ENCODE measurements at places on chromosomes 6 and 20.

DNA sequence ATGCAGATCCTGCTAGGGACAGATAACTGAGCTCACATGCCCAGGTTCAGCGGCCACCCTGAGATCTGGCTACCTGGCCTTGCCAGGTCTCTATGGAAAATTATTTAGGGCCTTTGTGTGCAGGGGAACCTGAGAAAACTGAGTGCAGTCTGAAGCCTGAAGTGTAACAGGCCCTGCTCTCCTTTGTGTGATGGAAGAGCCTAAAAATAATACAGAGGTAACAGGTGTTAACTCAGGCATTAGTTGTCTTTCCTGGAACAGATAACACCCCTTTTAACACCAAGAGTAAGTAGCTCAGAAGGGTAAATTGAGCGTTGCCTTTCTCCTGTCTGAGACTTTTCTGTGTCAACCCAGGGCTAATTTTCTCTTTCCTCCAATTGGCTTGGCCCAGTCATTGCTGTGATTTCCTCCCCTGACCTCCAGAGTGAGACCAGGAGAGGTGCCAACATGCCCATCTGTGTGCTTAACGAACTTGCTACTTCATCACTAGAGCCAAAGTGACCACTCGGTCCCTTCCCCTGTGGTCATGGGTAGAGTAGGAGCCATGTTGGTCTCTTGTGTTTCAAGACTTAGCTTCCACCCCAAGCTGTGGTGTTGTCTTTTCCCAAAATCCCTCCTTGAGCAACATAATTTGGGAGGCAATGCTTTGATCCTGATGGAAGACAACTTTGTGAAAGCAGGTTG, 304.4 kb upstream of the JAG1 start:
- no peak for DNase-seq

GRCh38 chr6:50720623-50721022, 7.3 kb downstream of the TFAP2D start:
- DNase-seq: no peak

GRCh38 chr6:29728173-29728874, 5.1 kb downstream of the HLA-F start:
- no peak for DNase-seq

DNA sequence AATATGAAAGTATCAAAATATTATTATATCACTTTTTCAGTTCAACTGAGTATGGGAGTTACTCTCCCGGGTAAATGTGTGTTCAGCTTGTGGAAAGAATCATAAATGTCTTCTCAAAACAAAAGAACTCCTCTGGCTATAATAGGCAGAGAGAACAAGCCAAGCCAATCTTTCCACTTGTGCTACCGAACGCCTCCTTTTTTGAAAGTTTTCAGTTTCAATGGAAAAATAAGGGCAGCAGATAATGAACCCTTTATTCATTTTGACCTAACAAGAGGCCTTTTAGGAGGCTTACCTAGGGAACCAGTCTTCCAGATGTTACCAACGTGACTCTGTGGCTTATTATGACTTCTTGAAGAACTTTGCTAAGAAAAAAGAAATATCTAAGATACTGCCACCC, 67.5 kb downstream of the PDE7B start:
- no peak for DNase-seq

GRCh38 chr6:9173229-9173628, 737.9 kb upstream of the SLC35B3 start:
- DNase-seq: no peak

- no peak for DNase-seq
These were observed 114.1 kb downstream of the LRFN2 start for GRCh38 chr6:40473026-40473425.

GRCh38 chr6:310671-311070, 18.4 kb downstream of the DUSP22 start:
- DNase-seq: no peak

GRCh38 chr6:128425856-128426255, 94.5 kb downstream of the PTPRK start:
- DNase-seq: no peak

GRCh38 chr6:47485491-47486135, 8.0 kb downstream of the CD2AP start:
- no peak for DNase-seq

GRCh38 chr6:6966127-6966526, 141.6 kb upstream of the RREB1 start:
- no peak for DNase-seq

Data from activated CD8-positive, alpha-beta memory T cell treated with anti-CD3 and anti-CD28 coated beads for 4 hours (primary cell).